A549 (cell line): ENCODE measurements at places on chromosomes 4 and X.

- DNase-seq, result no peak
Observed at GRCh38 chrX:19839770-19840254, 47.6 kb downstream of the SH3KBP1 start.

DNA sequence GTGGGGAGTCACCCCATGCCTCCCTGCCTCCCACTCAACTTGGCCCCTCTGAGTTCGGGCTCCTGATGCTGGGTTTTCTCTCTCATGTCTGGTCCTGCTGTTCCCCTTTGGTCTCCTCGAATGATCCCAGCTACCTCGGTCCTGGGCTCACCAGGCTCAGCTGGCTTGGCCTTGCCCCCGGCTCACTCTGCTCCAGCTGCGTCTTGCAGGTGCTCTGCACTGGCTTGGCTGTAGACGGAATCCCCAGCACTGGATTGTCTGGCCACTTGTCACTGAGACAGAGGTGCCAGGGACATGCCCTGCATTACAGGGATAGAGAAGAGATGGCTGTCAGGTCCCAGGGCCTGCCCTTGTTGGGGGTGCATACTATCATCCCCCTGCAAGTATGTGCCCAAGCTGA is 41.6 kb upstream of the NYX start:
- no peak for DNase-seq

DNA sequence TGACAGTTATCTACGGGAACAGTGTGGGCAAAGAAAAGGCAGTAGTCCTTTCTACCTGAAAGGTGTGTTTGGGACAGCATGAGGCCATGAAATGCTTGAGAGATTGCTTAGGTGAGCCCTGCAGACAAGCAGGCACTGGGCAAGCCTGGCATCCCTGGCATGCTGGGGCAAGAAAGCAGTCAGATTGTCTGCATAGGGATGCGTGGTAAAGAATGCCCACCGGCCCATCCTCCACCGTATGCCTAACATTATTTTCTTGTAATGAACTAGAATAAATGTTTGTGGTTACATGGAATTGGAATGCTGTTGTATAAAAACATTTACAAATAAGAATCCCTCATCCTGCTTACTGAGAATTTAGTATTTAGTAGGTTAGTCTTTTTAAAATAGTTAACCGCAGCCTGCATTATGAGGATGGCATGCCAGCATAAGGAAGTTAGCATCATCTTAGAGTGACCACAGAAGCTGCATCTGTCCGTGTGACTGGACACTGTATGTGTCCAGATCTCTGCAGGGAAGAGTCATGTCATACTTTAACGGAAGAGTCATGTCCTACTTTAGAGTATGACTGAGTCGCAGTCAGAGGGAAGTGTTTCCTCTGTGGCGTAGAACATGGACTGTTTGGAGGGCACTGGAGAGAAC is 18.9 kb downstream of the ZBTB49 start:
- DNase-seq, result no peak

DNA sequence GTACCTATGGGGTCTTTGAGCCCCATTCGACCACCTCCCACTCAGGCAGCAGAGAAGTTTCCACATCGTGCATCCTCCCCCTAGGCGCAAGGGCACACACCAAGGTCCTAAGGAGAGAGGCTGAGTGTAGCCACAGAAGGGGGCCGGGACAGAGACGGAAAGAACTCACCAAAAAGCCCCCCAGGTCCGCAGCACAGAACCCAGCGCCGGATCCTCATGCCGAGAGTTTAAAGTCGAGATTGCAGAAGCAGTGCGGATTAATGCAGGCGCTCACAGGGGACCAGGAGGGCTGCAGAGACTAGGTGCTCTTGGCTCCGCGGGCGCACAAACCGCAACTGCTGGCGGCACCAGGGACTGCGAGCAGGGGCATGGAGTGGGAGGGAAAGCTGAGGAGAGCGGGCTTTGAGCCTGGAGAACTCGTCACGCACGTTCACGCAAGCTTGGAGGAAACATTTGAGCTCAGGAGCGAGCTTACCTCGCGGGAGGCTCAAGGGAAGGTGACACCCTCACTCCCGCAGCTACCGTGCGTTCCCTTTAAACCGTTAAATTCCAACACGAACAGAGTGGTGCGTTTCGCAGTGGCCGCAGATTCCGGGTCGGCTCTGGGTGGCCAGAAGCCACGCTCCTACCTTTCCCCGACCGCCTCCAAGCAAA is 8.5 kb downstream of the NKX3-2 start:
- DNase-seq, result no peak

DNA sequence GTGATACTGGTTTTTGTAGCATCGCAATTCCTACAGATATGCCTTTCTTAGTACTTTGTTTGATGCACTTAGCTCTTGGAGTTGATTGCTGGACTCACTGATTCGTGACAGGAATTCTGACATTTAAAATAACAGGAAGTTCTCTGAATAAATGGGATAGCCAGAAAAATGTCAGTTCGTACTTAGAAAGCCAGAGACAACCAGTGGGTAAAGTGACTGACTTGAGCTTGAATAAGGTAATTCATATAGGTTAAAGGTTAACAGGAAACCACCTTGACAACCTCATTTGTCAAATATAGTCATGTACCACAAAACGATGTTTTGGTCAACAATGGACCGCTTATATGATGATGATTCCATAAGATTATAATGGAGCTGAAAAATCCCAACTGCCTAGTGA is 181.4 kb downstream of the RPA4 start:
- DNase-seq, result no peak

- DNase-seq, result no peak
Observed at GRCh38 chrX:102930990-102931756, 5.9 kb upstream of the RAB40AL start.

DNA sequence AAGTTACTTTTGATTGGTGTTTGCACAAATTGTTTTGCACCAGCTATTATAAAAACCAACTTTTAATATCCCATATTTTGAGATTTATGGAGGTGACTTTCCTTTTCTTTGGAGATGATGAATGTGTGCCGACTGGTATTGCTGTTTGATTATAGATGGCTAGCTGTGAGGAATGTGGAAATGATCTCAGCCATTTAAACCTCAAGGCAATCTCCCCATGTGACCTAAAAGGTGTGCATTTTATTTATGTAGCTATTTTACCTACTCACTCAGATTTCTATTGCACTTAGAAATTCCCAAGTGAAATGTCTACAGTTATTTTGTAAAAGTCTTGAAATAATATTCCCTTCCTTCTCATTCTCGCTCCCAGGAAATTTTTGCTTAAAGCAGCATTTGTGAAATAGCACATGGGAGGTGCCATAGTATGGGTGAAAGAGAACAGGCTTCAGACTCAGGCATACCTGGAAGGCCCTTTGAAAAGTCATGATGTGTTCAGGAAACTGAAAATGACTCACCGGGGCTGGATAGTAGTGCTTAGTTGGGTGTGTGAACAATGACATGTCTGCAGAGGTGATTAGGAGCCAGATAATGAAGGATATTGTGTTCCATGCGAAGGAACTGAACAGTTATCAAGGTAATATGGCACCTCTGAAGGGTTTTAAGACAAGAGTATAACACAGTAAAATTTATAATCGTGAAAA is 247.6 kb downstream of the CBLL2 start:
- no peak for DNase-seq

- DNase-seq, result no peak
Observed at GRCh38 chrX:140090800-140091124, 125.4 kb upstream of the CXorf66 start.

GRCh38 chrX:16966752-16967448 is 20.4 kb downstream of the REPS2 start:
- DNase-seq, result no peak

GRCh38 chrX:40485102-40485826 is 95.5 kb upstream of the ATP6AP2 start:
- no peak for DNase-seq

DNA sequence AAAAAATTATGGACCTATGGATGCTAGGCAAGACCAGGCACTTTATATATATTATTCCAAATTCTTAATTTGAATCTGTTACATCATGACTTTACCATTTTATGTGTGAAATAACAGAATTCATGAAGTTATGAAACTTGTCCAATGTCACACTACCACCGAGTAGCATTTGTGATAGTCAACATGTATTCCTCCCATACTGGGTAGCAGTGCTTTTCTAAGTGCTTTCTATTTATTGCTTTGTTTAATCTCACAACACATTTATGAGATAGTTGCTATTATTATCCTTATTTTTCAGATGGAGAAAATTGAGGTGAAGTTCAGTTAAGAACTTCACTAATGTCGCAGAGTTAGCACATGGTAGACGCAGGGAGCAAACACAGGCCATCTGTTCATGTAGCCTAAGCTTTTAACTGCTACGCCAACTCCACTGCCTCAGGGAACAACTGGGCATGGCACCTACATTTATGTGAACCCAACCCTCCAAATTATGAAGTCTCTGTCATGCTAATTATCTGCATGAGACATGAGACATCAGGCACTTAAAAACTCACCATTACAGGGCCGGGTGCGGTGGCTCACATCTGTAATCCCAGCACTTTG is 20.8 kb downstream of the GUCY1A1 start:
- no peak for DNase-seq

DNA sequence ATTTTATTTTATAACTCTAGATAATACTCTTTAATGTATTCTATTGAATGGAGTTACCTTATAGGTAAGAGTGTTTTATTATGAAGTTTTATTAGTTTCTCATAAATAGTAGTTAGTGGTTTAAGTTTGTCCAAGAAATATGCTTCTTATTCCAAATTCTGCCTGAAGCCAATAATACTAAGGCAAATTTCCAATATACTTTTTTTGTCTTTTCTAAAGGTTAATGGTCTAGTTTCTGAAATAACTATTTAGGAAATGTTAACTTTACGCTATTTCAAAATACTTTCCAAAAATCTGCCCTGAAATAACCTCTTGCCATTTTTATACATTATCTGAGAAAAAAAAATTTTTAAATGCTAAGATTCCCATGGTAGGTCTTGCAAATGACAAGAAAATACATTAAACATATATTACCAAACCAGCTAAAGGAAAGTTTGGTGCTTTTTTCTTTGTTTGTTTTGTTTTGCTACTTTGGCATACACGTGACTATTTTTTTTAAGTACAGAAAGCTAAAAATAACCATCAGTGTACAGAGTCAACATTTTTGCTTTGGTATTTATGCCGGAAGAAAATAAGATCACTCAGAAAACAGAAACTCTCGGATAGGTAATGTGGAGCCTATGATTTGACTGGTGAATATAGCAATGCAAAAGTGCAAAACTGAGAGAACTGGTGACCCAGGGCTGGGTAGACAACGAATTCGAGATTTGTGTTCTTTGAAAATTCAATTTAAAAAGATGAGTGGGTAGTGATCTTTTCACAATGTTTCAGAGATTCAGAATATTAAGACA is 29.8 kb downstream of the PCDH18 start:
- no peak for DNase-seq

DNA sequence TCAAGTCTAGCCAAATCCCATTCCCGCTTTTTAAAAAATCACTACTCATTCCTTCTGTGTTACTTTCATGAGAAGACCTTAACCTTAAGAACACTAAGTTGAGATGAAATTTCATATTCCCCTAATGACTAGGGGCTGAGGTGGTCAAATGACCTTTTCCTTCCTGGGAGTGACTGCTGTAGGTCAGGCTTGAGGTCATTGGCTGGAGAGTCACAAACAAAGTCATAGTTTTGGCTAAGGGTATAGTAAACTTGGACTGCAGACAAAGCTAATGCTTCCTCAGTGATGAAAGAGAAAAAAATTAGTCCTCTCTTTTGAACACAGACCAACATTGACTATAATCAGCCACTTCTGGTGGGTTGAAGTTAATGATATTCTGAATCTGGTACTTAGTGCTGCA is 16.0 kb upstream of the FGF2 start:
- DNase-seq, result no peak

DNA sequence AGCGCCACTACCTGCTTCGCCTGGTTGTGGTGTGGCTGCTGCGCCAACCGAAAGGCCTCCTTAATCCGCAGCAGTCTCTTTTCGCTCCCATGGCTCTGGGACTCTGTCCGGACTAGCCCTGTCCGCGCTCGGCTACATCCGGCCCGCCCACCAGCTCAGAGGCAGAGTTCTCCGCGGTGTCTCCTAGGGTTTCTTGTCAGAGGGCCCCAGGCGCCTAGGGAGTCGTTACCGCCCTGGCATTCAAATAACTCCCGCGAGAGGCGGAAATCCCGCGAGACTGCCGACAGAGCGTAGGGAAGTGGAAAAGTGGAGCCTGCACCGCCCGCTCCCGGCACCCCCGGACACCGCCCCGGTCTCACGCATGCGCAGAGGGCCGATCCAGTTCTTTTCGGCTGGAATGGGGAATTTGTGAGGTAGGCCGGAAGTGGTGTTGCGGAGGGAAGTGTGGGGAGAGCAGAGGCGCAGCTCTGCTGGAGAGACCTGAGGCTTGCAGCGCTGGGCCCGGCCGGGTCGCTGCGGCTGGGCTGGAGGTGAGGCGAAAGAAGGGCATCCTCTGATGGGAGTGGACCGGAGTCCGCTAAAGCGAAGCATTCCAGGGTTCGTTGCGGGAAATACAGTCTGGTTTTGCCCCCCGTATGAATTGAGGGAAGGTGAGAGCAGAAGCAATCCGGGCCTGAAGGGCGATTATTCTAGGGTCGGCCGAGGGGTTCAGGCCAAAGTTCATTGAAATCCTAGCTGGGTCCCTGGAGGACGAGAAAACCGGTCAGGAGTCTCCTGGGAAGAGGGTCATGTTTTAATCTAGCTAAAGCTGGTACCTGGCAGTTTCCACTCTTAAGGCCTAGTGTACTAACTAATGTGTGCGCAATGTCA is at the start of gene FAM200B:
Gene FAM200B, plus strand, starts transcription at position 456 of the 870 bp plus-strand sequence. CDS start 5,151 bp downstream, outside the sequence.
- DNase-seq, result peak; percentile 98

- DNase-seq, result peak; percentile 38
Observed at GRCh38 chr4:176780995-176781738, 11.6 kb downstream of the VEGFC start.

GRCh38 chrX:106959901-106960300 is 39.7 kb downstream of the CLDN2 start:
- peak; percentile 62 for DNase-seq

DNA sequence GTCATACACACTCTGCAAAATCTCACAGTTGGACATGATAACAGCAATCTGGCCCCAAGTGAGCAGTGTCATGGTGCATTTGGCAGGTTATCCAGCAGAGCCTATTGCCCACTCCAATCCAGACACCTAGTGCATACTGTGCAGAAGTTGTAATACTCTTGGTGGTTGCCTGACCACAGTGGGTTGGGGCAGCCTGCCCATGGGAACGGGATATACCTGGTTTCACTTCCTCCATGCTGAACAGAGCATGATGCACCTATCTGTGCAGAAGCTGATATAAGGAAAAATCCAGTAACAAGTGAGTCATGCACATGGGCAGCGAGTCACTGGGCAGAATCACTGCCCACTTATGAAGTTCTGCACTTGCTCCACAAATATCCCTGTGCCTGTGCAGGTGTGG is 105.3 kb upstream of the IGSF1 start:
- peak; percentile 1 for DNase-seq

DNA sequence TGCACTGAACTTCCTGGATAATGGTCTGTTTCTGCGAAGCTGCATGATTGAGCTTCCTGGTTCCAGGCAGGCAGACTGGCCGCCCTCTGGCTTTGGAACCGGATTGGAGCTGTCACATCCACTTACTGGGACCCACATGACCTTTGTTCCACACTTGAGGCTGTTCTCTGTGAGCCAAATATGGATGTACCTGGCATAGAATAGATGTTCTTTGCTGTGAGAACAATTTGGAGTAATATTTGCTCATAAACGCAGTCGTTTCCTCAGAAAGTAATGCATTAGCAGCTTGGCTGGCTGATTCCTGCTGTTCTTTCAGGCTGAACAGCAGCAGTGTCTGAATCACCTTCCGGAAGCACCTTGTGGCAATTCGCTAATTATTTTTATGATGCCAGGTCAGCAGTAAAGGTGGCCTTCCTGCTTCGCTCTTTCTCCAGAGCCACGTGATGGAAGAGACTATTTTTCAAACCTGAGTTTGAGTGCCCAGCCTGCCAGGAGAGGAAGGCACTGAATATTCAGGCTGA is 78.1 kb upstream of the BOD1L1 start:
- DNase-seq, result no peak

GRCh38 chrX:134026565-134027311 is 41.3 kb upstream of the GPC3 start:
- DNase-seq, result peak; percentile 6

- peak; percentile 1 for DNase-seq
Observed at GRCh38 chr4:97656044-97656720, 487.1 kb downstream of the STPG2 start.
